ENCODE measurements at places on chromosomes 16 and 17.

DNA sequence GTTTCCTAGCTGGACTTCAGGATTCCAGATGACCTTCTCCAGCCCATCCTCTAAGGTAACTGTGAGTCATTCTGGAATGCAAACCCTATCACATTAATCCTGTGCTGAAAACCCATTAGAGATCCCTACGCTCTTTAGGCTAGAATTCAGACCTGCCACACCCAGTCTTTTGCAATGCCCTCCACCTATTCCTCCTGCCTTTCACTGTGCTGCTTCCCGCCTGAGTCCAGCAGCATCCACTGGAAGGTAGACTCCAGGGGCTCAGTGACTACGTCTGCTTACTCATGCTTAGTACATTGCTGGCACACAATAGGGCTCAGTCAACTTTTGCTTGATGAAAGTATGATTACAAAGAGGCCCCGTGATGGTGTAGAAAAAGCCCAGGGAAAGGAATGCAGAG, 121.1 kb downstream of the SPACA3 start:
- DNase-seq, result no peak

DNA sequence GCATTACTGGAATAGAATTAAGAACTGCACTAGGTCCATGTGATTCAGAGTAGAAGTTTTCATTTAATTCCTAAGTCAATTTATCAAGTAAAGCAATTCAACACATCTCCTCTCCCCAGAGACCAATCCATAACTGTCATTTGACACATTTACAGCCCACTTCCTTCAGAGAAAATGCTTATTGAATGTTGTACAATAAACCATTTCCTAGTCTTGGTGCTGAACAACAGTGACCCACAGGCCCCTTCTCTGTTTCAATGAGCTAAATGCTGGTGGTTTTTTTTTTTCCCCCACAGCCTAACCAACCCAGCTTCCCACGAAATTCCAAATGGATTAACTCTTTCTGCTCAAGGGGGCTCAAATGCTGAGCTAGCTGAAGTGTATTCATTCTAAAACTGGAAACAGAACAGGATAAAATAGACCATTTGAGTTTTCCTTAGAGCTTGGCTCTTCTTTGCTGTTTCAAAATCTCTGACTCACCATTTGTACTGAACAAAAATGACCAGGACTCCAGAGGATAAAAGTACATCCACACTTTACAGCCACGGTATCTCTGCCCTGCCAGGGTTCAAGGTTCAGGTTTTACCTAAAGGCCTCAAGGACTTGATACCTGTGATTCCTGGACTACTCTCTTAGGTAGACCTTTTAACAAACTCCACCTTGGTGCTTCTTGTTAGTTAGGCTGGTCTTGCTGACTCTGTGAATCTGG, 62.3 kb downstream of the TMEM100 start:
- DNase-seq, result no peak

GRCh38 chr17:33292201-33292980, 704 bp downstream of the ASIC2 start:
- no peak for DNase-seq

GRCh38 chr16:16007743-16008111, 58.3 kb downstream of the ABCC1 start:
- DNase-seq, result no peak

DNA sequence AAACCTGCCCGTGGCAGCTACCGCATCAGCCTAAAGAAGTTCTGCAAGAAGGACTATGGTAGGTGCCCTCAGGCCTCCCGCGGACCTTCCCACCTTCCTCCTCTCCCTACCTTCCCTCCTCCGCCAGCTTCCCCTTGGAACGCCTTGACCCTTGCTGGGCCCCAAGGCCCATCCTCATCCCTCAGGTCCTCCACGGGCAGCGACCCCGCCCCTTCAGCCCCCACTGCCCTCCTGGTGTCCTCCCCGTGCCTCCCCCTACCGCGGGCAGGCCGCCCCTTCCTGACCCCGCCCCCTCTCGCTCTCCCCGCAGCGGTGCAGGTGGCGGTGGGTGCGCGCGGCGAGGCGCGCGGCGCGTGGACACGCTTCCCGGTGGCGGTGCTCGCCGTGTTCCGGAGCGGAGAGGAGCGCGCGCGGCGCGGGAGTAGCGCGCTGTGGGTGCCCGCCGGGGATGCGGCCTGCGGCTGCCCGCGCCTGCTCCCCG, 1.4 kb upstream of the TBC1D24 start:
- no peak for DNase-seq

DNA sequence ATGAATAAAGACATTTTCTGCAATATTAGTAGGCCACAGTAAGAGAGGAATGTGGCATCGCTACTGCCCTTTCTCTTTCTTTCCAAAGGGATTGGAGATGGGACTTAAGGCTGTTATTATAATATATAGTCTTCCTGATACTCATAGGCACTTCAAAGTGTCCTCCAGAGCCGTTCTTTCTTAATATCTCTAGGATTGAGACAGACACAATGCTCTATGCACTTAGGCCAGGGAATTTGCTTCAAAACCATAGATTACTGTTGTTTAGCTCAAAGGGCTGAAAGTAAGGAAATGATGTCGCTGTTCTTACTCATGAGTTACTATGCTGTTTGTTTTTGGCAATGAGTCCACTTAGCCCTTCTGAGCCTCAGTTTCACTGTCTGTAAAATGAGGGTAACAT, 590.5 kb downstream of the CDH11 start:
- no peak for DNase-seq

- no peak for DNase-seq
These were observed 5.4 kb upstream of the CNGB1 start for GRCh38 chr16:57976331-57976796.

DNA sequence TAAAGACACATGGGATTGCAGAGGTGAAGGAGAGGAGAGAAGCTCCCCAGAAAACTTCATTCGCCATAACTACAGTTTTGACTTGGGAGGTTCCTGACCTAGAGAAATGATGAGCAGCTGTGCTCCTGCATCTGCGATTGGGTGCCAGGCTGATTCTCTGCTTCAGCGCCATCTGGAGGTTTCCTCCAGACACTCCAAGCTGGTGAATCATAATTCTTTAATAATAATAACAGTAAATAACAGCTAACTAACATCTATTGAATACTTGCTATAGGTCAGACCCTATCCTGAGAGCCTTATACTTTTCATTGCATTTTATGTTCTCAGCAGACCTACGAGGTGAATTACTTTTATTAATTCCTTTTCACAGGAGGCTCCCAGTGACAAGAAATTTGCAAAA, 575.8 kb downstream of the TOX3 start:
- no peak for DNase-seq

DNA sequence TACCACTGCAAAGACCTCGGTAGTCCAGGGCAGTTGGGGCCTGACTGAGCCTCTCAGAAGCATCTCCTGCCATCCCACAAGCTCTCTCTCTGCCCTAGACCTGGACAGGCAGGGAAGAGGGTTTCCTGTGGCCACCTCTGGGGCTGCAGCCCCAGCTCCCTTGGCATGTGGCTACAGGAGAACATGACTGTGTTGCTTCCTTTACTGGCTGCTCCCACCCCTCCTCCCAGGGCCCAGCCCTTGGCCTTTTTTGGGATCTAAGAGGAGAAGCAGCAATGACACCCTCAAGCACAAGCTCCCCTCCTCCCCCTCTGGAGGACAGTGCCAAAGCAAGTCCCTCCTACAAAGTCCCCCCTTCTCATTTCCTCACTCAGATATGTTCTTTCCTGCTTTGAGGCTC, 5.6 kb downstream of the MRPL27 start:
- DNase-seq, result no peak

GRCh38 chr17:17645961-17646360, 35.3 kb upstream of the RAI1 start:
- no peak for DNase-seq

- no peak for DNase-seq
These were observed 39.2 kb upstream of the CBX4 start for GRCh38 chr17:79878329-79878947.

DNA sequence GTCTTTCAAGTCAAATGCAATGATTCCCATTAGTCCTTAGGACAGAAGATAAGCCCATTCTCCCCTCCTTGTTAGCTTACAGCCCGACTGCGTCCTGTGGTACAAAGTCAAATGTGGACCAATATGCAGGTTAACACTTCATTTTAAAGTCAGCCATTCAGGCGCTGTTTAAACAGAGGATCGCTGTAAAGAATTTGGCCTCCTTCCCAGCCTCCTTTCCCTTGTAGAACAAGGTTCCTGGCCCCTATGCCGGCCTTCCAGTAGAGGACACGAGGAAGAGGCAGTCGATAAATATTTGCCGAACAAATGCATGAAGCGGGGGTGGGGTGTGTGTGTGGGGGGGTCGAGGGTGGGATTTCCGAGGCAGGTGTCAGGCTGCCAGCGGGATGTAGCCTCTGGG, 4.3 kb downstream of the SDK2 start:
- no peak for DNase-seq

- DNase-seq, result no peak
These were observed 123.0 kb upstream of the RBFOX1 start for GRCh38 chr16:7209598-7209997.

DNA sequence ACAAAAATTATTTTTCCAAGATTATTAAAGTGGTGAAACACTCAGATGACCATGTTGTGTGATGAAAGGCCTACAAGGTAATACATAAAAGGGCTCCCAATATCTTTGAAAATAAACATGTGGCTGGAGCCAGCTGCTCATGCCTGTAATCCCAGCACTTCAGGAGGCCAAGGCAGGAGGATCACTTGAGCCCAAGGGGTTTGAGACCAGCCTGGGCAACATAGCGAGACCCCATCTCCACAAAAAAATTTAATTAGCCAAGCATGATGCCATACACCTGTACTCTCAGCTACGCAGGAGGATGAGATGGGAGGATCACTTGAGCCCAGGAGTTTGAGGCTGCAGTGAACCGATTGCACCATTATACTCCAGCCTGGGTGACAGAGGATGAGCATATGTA, 26.8 kb downstream of the SIAH1 start:
- DNase-seq, result no peak

DNA sequence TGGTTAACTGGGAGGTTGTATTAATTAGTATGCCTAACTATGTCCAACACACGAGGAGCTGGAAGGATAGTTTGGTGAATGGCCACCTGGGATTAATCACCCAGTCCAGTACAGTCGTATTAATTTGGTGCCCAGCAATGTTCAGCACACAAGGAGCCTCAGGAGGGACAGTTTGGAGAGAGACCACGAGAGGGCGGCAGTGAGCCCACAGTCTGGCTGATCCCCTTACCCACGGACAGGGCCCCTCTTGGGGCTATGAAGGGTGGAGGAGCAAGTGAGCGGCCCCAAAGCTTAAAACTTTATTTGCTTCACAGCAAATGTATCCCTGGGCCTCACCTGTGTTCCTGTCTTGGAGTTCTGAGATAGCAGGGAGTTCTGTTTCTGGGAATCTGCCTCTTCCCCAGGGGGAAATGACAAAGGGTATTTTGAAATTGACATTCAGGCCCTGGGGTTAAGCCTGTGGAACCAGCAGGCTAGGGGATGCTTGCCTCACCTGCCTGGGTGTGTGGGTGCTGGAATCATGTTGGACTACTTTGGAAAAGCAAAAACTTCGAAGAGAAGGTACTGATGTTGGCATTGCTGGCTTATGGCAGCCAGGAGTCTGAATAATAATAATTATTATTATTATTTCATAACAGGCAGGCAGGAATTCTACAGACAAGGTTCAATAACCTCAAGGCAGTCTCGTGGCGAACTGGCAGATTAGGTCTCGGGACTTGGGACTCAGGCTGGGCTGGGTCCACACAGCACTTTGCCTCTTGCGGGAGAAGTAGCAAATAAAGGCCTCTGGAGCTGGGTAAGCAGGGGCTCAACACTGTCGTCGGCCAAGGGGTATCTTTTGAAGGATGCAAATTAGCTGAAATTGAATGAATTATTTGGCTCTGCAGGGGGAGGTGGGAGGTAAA, 227.6 kb upstream of the ASIC2 start:
- DNase-seq, result peak; percentile 59

DNA sequence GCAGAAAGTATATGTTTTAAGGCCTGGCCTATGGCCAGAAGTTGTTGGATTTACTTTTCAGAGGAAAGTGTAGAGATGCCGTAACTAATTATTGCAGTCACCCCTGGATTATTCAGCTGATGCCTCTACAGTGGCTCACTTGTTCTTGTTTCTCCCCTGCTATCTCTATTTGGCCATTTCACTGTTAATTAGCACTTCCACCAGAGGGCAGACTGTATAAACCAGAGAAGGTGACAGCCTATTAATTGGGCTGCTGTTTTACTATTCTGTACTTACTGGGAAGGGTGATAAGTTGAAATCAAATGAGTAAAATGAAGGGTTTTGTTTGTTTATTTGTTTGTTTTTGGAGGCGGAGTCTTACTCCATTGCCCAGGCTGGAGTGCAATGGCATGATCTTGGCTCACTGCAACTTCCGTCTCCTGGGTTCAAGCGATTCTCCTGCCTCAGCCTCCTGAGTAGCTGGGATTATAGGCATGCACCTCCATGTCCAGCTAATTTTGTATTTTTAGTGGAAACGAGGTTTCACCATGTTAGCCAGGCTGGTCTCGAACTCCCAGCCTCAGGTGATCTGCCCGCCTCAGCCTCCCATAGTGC, 66.0 kb downstream of the CDK12 start:
- no peak for DNase-seq

DNA sequence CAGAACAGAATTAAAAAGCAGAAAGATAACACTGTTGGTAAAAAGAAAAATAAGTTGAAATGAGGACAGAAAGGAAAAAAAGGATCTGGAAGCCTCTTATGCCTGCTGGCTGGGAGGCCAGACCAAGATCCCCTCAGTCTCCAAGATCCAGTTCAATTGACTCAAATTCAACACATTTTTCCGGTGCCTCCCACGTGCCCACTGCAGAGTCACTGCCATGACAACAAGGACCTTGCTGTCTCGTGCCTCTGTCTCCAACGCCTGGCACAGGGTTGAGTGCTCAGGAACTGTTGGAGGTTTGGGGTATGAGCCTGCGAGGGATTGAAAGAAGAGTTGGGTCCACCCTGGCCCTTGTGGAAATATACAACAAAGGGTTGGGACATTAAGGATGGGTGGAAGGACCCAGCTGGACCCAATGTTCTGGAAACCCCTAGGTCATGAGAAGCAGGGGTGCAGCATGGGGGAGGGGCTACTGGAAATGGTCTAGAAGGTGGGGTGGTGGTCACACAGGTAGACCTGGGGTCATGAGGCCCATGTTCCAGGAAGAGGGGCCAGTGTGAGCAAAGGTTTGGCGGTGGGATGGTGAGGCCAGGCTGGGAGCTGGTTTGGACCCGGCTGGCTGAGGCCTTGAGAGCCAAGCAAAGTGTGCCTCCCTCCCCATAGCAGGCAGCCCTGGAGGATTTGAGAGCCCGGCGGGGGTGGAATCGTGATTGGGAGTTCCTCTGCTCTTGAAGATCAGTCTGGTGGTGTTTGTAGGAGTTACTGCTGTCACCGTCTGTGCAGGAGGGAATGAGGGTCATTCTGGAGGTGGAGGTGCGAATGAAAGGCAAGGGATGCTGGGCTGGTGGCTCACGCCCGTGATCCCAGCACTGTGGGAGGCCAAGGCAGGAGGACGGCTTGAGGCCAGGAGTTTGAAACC, 1.3 kb downstream of the IL34 start:
- DNase-seq, result no peak

- no peak for DNase-seq
These were observed 29.3 kb upstream of the ABCC3 start for GRCh38 chr17:50605429-50605828.
